ENCODE measurements at places on chromosomes 12 and 14.
A peak's percentile ranks its signal among the peaks of the same experiment; 100 is the strongest.

DNA sequence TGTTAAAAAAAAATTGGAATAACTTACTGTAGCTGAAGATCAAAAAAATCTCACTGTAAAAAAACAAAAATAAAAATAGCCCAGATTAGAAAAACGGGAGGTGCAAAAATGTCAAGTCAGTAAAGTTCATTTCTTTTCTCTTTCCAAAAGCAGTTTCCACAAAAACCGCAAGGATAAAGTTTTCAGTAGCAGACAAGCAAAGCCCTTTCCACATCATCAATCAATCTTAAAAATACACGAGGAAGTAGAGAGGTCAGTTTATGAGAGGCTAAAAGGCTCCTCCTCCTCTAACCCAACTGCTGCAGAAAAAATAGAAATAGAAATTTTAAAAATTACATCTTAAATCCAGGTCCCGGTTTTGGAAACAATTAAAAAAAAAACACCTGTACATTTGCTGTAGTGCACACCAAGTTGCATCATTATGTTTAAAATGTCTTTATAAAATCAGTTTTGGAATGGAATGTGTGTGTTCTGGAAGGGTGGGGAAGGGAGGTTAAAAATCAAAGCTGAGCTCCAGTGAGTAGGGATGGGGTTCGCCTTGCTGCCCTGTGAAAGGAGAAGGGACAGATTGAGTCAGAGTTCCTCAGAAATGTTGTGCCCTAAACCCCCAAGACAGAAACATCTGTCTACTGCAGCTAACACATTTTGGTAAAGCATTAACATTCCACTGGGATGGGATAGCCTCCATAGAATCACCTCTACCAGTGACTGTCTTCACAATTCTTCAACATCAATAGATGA lies 5.8 kb downstream of the HNRNPC start:
- no peak for DNase-seq

DNA sequence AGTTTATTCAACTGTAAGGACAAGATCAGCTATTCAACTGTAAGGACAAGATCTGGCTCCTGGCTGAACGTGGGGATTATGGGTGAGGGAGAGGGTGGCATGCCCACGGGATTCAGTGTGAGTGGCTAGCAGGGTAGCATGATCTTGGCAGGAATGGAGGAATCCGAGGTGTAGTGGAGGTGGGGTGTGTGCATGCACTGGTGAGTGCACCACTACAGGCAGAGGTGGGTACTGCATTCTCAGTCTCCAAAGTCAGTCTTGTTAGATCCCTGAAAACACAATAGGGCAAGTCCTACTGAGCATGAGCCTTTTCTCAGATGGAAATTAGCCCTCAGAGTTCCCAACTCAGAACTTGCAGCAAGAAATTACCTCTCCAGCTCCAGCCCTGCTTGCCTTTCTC lies 32.2 kb upstream of the DCD start:
- no peak for DNase-seq

GRCh38 chr14:50082784-50083466 lies 33.4 kb downstream of the VCPKMT start:
- DNase-seq, result no peak

DNA sequence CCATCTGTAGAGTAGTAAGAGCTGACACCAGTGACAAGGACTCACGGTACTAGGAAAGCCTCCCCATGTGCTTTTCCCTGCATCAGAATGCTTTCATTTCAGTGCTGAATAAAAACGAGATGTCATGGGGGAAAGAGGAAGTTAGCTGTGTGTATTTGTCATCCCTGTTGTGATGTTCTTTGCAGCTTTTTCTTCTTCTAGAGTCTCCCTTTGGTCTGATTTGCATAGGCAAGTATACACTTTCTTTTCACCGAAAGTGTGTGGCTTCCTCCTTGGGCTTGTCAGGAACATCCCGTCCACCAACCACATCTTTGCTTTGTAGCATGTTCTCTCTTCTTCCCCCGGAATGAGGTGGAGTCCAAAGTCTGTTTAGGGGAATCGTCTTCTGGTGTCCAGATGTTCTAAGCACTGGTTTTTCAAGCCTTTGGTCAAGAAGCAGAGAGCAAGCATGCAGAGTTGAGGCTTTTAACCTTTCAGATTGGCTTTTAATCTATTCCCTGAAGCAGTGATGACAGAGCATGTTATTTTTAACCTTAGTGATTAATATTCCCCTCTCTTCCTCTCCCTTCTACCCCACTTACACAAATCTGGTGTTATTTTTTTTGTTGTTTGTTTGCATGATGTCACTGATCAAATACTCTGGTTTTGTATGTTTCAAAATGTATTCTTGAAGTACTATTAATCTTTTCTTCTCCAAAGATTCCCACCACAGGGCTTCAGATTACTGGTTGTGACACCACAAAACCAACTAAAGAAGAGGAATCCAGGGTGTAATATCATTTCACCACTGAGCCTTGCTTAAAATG lies 163.4 kb downstream of the SAMD4A start:
- DNase-seq, result no peak

DNA sequence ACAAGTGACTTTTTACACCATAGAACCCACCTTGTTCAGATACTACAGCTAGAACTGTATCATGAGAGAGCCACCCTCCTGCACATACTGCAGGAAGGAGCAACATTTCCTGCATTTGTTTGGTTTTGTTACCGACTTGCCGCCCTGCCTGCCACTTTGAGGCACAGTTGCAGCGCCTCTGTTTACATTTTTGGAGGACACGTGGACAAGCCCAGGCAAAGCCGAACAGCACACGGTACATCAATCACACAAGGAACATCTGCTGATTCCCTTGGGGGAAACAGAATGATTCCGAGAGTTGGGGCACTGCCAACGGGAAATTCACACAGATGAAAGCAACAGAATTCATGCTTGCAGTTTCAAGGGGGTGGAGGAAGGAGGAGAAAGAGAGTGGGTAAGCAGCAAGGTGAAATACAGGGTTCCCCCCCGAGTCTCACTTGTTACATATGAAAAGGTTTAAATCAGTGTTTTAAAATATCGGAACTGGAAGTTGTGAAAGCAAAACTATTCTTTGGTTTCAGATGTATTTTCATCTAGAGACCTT lies 110.7 kb downstream of the BTG1 start:
- peak; percentile 63 for DNase-seq

DNA sequence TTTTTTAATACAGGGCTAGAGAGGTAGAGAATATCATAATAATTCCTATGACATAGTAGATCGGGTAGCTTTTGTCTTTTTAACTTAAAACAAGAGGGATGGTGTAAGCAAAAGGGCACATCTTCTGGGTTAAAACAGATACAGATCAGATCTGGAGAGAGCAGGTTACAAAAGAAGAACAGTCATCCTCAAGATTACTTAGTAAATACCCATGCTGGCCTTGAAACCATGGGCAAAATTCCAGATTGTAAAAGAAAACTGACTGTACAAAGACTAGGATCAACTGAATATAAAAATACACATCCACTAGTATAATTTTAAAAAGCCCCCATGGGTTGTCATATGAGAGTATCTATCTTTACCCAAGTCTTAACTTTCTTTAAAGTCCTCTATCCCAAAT lies 76.7 kb downstream of the MED13L start:
- DNase-seq, result no peak

- no peak for DNase-seq
These were observed 183.4 kb upstream of the PPFIA2 start for GRCh38 chr12:81942594-81942993.

- DNase-seq, result no peak
These were observed 111.1 kb downstream of the STAB2 start for GRCh38 chr12:103697971-103698751.

- DNase-seq, result no peak
These were observed 31.7 kb downstream of the RASAL1 start for GRCh38 chr12:113103756-113104450.

DNA sequence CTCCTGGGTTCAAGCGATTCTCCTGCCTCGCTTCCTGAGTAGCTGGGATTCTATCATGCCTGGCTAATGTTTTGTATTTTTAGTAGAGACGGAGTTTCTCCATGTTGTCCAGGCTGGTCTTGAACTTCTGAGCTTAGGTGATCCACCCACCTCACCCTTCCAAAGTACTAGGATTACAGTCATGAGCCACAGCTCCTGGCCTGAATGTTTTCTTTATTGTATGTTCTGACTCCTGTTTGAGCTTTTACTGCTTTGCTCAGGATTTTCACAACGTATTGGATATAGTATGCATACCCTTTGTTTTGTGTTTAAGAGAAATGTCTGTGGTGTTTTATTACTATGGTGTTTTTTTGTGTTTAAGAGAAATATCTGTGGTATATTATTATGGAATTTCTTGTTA lies 37.2 kb downstream of the ATF7IP start:
- no peak for DNase-seq

- no peak for DNase-seq
These were observed 20.5 kb downstream of the FOXN4 start for GRCh38 chr12:109288571-109288970.

GRCh38 chr12:128928361-128928760 lies 75.1 kb downstream of the GLT1D1 start:
- no peak for DNase-seq

DNA sequence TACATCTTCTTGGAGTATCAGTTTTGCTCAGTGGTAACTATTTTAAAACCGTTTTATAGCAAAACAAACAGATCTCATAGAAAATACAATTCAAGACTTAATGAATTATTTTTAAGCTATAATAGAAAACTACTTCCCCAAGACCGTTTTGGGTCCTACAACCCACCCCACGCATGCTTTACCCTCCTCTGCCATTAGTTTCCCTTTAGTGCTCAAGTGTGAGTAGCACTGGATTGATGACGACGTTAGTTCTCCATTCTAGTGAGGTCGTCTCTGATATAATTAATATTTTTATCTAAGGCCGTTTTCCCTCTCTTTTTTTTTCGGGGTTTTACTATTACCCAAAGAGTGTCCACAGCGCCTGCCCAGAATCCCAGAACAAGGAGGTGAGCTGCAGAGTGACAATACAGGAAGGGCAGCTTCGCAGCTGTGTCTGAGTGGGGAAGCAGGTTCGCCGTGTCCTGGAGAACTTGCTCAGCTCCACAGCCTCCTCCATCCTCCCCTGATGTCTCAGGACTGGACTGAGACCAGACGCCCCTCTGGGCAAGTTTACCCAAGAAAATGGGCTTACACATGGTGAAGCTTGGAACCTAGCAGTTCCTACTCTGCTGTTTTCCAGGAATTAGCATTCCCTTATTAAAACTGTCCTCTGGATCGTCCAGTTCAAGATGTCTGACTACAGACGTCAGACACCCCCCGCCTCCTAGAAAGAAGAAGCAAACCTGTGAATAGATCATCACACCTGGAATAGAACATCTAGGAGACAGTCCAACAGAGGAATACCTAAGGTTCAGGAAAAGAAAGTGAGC lies 31.9 kb upstream of the MON2 start:
- DNase-seq, result no peak

- DNase-seq, result no peak
These were observed 38.1 kb upstream of the NPAS3 start for GRCh38 chr14:32900547-32900946.
